Endothelial cell of umbilical vein (primary cell): ENCODE measurements at places on chromosomes 5 and 9. TPM values are rescaled to one million over a fixed set of nuclear protein-coding genes. Genes with fewer than 3 reads are reported as not detected.

ANKRD33B gene
- 2.0 and 2.4 TPM in 2 replicates for polyA plus RNA-seq

DNA sequence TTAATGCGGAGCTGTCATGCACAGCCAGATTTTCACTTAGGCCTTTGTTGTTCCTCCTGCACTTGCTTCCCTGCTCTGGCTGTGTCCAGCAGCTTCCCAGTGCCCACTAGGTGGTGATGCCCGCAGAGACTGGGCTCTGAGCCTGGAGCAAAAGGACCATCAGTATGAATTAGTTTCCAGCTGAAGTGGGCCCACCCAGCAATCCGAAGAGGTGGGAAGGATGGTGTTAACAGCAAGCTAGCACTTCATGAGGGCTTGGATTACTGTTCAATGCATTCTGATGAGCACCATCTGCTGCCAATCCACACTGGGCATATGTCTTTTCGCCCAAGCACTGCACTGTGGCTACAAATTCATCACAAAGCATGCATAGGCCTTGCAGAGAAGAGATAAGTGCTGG is 459.1 kb downstream of the SPOCK1 start:
- DNase-seq = no peak

DNA sequence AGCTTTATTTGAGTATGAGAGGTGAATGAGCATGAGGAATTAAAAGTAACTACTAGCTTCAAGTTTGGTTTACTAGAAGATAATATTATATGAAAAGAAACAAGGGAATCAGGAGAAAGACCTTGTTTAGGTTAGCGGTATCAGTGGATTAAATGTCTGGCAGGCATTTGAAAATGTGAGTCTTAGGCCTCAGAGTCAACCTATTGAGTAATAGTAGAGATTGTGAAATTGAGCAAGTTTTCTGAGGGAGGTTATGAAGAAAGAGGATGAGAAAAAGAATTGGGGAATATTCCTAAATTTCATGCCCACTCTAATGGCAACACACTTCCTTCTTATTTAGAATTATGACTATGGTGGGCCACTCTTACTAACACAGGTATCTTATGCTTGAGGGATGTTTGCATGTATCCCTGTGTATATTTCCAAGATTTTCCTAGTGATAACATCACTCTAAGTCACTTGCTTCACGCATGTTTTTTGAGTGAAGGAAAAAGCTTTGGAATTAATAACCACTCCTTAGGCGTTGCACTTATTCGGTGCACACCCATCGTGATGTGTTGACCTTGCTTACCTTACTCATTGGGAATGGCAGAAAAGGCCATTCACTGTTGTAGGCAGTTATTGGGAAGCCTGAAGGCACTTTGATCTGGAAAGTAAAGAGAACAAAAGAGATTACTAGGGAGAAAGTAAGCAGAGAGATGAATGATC is 8.2 kb upstream of the ELL2 start:
- no peak for DNase-seq

- no peak for DNase-seq
Observed at GRCh38 chr5:35741971-35742370, 114.7 kb upstream of the IL7R start.

CAVIN4 gene
- polyA plus RNA-seq = 0.43 and 0.61 TPM in 2 replicates

CDH12 gene
- 0.03 TPM in 1 of 2 replicates, not detected in the other for polyA plus RNA-seq

- DNase-seq = no peak
Observed at GRCh38 chr9:8958358-8958757, 1158.8 kb upstream of the DMAC1 start.

RFK gene
- 16.2 and 18.1 TPM in 2 replicates for polyA plus RNA-seq

- no peak for DNase-seq
Observed at GRCh38 chr5:115995351-115995750, 33.1 kb downstream of the LVRN start.

- peak; percentile 82 for DNase-seq
Observed at GRCh38 chr5:10421896-10422691, 19.6 kb upstream of the ROPN1L start.

DNA sequence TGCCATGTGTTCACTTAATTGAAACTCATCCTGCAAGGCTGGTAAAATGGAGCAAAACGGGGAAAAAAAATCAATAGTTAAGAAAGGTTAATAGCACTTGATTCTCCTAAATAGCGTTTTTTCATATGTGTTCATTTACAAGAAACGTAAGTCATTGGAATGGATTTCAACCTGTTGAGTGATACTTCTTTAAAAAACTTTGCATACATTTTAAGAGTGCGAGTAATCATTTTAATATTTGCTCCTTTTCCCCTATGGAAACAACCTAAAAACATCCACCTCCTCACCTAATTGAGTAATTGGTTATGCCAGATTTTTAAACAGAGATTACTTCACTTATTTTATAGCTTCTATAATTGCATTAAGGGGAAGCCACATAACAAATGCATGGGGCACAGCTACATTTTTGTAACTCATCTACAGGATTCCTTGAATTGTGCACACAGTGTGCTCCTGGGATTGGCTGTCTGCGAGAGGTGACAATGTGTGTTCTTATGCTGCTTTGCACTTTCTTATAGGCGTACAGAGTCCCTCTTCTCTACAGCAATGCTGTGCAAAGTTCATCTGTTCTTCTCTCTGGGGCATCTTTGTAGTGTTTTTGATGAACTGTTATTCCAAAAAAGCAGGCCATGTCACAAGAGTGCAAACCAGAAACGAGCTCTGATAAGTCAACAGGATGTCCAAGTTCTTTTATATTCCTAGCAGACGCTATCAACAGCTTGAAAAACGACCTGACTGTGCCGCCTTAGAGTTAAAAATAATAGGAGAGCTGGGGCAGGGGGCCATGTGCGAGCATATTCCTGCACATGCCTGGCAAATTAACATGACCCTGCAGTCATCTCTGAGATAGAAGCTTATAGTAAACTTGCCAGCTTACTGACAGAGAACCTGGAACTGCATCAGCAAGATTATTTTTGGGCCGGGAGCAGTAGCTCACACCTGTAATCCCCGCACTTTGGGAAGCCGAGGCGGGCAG is 117.9 kb downstream of the GOLPH3 start:
- DNase-seq = no peak

PCDHAC2 gene
- 0.97 and 1.2 TPM in 2 replicates for polyA plus RNA-seq

GRCh38 chr9:37447111-37447510 is 18.1 kb downstream of the ZBTB5 start:
- DNase-seq = no peak

- no peak for DNase-seq
Observed at GRCh38 chr5:37047947-37048346, 171.4 kb downstream of the NIPBL start.

- no peak for DNase-seq
Observed at GRCh38 chr9:3912280-3912679, 386.5 kb upstream of the RFX3 start.

HTR4 gene
- not detected in 2 replicates for polyA plus RNA-seq

- peak; percentile 71 for DNase-seq
Observed at GRCh38 chr9:13268469-13268868, 11.0 kb downstream of the MPDZ start.

DNA sequence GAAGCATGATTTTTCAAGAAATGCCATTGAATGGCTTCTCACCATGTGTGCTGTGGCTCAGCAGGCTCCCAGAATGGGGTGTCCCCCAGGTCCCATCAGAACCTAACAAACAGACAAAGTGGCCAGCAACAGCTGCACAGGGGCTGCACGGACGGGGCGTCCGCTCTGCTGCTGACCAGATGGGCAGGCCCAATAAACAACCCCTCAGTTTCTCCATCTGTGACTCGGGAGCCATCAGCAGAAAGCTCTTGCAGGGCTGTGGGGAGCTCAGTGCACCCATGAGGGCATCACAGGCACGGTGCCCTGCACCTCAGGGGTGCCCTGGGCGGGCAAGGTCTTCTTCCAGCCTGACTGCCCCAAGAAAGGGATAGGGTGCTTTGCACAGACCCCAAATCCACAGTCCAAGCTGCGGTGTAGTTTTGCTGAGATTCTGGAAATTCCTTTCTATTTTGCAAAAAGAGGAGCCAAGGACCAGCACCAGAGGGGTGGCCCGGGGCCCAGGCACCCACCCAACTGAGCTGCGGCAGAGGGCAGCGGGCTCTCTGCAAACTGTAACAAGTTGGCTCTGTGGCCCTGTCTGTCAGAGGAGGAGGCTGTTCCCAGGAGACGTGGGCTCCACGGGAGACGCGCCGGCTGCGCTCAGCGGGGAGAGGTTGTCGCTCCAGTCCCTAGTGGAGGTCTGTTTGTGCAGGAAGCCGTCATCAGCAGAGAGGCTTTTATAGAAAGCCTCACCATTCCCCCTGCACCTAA is 138.7 kb upstream of the PPP1R26 start:
- DNase-seq = no peak

RNF180 gene
- 0.62 and 0.65 TPM in 2 replicates for polyA plus RNA-seq

DNA sequence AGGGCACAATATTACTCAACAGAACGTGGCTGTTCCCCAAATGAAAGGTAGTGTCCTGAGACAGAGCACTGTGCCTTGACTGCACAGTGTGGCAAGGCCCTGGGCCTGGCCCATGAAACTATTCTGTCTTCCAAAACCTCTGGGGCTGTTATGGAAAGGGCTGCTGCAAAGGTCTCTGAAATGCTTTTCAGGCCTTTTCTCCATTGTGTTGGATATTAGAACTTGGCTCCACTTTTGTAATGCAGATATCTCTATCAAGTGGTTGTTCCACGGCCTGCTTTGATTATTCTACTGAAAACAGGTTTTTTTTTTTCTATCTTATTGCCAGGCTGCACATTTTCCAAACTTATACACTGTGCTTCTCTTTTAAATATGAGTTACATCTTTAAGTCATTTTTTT is 777.5 kb upstream of the TYRP1 start:
- DNase-seq = no peak

- no peak for DNase-seq
Observed at GRCh38 chr5:6868171-6868570, 154.9 kb downstream of the TENT4A start.

DNA sequence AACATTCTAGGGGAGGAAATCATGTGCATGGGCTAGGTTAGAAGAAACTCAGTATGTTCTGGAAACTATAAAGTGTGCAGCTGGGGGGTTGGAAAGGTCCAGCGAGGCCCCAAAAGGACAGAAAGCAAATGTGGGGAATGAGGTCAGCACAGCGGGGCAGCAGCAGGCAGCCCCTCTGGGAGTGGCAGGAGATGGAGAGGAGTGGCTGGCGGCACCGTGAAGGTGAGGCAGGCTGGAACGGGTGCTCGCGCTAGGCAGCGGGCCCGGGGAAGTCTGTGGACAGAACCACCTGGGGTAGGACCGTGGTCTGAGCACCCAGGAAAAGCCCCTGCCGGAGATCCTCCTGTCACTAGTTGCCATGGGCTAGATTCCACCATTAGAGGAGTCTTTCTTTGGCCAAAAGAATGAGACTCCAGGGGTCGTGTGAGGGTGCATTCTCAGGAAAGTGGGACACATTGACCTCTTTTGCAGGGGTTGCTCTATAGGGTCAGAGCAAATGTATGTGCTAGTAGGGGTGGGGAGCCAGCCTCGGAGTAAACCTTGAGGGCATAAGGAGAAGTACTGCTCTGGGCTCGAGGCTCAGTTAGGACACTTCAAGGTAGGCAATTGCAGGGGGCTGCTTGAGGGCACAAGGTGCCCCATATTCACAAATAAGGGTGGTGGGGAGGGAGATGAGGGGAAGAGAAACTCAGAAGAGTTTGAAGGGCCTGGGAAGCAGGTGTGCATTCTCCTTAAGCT is 61.2 kb downstream of the IL6ST start:
- no peak for DNase-seq

GRCh38 chr5:65771266-65771665 is 49.3 kb downstream of the NLN start:
- DNase-seq = no peak

DNA sequence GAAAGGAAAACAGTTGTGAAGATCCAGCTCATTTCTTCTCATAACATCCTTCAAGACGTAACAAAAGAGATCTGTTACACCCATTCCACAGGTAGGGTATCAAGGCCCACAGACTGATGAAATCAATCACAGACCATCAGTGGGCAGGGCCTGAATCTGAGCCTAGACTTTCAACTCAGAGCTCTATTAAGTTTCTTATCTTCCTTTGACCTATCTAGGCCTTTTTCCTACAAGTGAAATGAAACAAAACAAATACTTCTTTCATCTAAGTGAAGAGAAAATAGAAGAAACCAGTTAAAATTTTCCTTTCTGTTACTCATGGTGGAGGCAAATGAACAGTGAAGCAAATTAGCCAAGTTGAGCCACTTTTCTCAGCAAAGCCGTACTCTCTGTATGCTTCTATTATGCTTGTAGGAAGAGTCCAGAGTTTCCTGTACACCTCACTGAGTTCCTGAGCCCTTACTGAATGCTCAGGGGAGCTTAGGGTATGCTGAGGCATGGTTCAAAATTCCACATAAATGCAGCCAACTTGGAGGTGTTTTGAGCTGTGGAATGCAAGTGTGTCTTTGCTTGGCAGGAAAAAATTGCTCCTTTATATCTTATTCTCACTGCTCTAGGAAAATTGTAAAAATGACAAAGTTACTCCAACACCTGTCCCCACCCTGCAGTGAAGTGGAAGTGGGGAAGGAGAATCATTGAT is 91.9 kb downstream of the FEM1C start:
- DNase-seq = no peak

MZB1 gene
- 0.06 TPM in 1 of 2 replicates, not detected in the other for polyA plus RNA-seq

ECM2 gene
- polyA plus RNA-seq = 0.03 TPM in 2 replicates

DNA sequence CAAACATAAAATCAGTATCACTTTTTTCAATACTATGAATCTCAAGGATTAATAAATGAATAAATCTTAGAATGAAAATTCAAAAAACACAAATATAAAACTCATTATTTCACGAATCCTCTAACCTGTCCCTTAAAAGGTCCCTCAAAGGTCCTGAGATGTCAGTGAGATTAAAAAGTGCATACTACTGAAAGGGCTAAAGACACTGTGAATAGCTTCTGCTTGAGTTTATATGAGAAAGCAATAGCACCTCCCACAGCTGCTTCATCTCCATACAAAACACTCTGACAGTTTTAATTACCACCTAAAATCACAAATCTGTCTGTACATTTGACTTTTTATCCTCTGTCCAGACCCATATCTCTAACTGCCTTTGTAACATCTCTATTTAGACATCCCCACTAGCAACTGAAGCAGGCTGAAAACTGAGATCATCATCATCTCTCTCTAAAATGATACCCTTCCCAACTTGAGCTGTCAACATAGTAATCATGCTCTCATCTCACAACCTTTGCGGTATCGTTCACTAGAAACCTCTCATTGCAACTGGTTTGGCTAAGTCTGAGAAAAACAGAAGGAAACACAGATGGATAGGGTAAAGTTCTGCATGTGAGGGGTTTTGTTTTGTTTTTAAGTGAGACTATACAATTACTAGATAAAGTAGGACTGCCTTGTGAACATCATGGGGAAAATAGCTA is 56.3 kb downstream of the TBCA start:
- no peak for DNase-seq

AQP3 gene
- 1.8 and 1.9 TPM in 2 replicates for polyA plus RNA-seq

GRCh38 chr9:126490214-126490631 is 123.5 kb upstream of the LMX1B start:
- no peak for DNase-seq

- no peak for DNase-seq
Observed at GRCh38 chr5:166883016-166883415, 1408.4 kb upstream of the WWC1 start.

DNA sequence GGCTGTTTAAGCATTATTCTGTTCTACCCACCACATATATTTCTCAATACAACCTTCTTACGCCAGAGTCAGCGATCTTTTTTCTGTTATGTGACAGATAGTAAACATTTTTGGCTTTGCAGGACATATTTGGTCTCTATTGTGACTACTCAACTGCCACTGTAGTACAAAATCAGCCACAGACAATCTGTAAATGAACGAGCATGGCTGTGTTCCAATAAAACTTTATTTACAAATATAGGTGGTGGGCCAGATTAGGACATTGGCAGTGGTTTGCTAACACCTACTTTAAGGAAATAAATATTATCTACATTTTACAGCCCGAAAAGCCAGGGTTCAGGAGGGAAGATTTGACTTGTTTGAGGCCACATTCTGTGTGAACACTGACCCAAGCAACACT is 40.2 kb upstream of the FBXW11 start:
- DNase-seq = no peak

- DNase-seq = no peak
Observed at GRCh38 chr5:17147617-17148016, 69.8 kb upstream of the BASP1 start.
